ENCODE measurements at places on chromosomes 1 and 21.

DNA sequence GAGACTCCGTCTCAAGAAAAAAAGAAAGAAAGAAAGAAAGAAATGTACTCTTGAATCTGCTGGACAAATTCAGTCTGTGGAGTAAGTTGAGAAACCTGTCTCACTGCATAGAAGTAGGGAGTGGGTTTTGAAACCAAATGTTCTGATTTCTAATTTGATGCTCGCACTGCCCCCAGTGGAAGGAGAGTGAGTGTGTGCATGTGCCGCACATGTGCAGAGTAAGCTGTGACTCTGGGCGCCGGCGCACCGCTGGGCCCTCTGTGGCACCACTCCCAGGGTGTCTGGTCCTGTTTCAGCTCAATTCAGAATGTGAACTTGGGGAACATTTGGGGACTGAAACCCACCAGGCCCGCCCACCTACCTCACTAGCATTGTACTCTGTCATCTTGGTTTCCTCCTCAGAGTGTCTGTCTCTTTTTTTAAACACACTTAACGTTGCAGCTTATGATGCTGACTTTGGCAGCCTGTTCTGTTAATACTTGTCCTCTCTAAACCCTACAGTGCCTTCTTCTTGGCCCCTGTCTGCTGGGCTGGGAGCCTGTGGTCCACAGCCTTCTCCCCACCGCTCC lies 104.6 kb downstream of the CACNA1E start:
- DNase-seq, result no peak

DNA sequence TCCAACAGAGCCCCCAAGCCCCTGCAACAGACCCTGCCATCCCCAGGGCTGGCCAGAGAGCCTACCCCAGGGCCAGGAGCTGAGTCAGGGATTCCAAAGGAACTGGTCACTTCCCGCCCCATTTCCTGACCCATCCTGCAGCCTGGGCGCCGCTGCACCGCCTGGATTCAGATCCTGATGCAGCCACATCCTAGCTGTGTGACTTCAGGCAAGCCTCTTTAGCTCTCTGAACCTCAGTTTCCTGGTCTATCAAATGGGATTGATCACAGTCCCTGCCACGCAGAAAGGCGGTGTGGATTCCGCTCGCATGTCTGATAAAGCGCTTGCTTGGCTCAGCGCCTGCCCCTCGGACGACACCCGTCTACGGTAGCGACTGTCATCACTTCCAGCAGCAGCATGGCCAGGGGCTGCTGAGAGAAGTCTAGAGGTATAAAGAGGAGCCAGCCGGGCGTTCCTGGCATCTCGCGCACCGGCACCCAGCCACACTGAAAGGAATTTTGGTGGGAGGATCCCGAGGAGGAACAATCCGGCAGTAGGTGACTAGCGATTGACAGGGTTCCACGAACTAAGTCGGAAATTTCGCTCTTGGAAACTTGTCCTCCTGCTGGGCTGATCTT lies 10.1 kb downstream of the EPHA2 start:
- DNase-seq, result no peak

DNA sequence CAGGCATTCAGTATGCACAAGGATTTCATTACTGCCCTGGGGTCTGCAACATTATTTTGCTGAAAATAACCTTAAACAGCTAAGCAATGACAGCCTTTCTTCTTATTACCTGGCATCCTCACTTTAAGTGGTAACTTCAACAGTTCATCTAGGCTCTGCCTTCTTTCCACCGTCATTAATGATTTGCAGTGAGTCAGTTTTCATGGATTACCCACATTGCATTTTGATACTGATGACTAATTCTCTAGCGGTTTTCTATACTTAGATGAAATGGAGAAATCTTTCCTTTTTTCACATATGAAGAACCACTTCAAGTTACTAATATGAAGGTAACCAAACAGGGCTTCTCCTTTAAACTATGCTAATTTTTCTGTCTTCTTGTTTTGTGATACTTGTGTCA lies 226.9 kb upstream of the TMPRSS15 start:
- DNase-seq, result no peak

- DNase-seq, result no peak
Measured at GRCh38 chr1:157960773-157961172, 32.7 kb upstream of the KIRREL1 start.

DNA sequence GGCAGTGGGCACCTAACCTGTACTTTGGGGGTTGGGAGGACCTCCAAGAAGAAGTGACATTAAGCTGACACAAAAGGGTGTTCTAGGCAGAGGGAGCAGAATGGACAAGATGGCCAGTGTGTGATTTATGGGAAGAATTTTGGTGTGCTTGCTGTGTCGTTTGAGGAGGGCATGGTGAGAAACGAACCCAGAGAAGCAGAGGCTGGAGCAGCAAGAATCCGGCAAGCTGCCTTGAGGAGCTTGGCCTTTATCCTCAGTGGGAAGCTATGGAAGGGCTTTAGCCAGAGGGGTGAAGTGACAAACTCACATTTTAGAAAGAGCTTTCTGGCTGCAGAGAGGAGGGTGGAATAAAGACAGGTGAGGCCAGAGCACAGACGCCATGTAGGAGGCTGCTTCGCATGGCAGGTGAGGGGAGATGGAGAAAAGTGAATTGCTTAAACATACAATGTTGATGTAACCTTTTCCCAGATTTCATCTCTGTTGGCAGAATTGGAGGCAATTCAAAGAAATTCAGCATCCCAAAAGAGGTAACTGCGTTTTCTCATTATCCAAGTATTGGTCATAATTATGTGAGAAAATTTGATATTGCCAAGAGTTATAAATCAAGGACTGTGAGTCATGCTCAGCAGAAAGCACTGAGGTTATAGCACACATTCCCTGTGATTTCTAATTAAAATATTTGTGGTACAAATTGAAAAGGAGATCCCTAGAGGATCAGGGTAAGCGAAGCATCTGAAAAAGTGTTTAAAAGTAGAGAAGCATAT lies 26.5 kb downstream of the TRIM45 start:
- DNase-seq, result no peak

DNA sequence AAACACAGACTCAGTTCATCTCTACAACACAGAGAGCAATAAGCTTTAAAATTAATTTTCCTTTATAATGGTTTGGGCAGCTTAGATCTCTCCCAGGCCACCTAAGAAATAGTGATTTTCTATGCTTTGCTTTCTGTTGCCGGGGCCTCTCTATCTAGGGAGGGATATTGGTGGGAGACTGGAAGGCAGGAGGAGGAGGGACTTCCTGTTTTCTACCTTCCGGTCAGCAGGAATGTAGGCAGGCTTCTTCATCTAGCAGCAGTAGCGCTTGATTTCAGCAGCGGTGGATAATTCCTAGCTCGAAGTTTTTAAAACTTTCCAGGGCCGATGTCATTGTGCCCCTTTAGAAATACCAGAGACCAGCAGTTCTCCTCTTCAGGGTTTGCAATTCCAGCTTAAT lies 5.1 kb upstream of the DESI2 start:
- DNase-seq, result no peak

- no peak for DNase-seq
Measured at GRCh38 chr1:202007304-202007703, 3.1 kb upstream of the ELF3 start.

DNA sequence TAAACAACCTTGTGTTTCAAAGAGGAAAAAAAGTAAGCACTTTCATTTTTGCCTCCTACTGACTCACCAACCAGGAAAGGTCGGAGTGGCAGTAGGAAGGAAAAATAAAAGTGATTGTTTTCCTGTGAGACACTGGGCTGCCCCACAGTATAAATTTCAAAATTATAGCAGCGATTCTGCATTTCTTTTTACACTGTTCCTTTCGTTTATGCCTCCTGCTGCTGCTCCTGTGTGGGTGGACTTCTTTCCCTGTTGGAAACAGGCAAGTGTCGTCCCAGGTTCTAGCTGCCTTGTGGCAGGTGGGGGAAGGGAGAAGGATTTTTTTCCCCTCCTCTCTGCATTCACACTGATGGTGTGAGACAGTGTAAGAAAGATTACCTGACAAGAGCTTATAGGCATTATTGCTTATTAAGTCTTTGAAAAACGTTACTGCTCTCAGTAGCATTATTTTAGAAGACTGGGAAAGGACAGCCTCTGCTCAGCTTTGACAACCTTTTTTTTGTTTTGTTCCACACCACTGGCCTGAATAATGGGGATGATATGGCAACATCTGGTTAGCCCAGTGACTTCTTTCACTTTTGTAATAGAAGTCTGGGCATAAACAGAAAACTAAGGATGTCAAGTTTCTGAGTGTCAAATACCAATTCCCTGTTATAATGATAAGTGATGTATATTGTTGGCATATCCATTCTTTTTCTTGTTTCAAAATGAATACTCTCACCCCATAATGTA lies 77.9 kb downstream of the NEK7 start:
- peak; percentile 23 for DNase-seq

DNA sequence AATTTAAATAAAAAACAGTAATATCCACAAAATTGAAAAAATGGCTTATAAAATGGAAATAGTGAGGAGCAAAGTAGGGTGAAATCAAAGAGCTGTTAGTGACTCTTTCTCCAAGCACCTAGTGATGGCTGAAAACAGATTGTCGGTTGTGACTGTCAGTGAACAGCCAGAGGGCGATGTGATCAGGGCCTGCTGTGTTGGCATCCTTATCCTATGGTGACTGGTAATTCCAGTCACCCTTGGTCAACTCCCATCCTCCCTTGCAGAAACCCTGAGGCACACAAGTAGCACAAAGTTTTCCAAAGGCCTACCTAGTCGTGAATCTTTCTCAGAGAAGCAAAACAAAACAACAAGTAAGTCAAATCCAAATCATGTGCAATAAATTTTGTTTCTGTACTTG lies 599.8 kb upstream of the CXADR start:
- DNase-seq, result no peak

GRCh38 chr1:192235127-192235526 lies 76.9 kb downstream of the RGS18 start:
- no peak for DNase-seq

- DNase-seq, result no peak
Measured at GRCh38 chr1:195791796-195792195, 816.4 kb downstream of the KCNT2 start.

DNA sequence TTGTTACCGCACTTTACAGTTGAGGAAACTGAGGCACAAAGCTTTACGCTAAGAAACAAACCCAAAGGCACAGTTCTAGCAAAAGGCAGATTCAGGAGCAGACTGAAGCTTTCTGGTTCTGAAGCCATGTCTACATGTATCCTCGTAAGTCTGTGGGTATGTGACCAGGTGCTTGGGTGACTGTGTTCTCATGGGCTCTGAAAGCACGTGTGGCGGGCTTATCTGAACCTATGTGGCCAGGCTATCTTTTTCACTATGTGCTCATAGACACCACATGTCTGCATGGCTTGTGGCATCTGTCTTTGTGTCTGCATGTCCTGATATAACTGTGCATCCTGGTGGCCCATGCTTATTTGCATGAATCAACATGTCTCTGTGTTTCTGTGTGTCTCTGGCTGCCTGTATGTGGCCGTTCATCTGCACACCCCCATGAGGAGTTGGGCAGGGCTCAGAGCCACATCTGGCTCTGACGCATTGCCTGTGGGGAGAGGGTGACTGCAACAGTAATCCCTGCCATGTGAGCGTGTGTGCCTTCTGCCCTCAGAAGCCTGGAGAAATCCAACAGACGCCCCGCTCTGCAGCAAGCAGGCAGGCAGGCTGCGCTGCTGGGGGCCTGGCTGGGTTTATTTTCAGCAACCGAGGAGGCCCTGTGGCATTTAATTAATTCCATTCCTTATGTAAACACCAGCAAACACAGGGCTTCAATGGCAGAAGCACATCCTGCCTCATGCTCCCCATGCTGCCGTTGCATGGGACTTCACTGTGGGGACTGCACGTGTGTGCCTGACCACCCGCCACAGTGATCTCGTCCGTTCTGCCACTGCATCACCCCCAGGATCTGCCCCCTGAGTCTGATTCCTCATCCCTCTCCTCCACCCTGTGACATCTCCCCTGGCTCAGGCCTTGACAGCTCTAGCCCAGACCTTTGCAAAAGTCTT lies 115.4 kb downstream of the TRABD2B start:
- no peak for DNase-seq

DNA sequence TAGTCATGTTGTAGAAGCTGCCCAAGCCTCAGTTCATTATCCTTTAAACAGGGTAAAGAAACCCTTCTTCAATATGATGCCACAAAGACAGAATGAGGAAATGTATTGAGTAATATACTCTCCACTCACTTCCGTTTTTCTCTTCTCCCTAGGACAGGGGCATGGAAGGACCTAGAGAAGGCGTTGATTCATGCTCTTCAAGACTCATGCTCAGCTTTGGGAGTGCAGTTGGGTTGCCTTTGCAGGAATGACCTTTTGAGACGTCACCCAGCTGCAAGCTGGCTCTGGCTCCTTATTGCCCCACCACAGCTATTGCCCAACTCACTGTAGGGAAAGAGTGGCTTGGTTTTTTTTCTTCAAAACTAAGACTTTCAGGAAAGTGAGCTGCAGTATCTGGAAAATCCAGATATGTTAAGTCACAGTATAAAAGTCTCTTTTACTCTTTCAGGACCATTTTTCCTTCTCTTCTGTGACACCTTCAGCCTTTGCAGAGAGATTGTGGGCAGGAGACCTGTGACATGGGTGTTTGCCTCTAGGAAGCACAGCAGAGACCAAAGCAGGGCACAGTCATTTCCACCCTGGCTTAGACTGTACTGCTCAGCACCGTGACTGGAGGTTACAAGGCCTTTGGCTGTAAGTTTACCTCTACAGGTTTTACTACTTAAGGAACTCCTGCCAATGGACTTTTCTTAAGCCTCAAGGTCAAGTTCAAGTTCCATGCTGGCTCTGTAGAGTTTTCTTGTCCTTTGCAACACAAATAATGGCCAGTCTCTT lies 39.5 kb downstream of the XCL2 start:
- DNase-seq, result no peak

DNA sequence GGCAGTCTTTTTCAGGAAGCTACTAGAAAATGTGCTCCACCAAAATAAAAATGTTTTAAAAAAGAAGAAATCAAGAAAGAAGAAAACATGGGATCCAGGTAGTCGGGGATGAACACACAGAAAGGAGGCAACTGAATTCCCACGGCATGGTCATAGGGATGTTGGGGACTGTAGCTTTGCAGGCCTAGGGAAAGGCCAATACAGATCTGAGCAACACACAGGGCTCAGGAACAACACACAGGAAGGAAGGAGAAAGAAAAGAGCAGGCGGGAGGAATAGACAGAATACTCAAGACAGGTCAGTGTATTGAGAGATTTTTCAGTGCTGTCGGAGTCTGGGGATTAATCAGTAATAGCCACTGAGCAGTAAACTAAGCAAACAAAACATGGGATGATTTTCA lies 142.7 kb upstream of the SYT6 start:
- DNase-seq, result no peak

All from epithelial cell of proximal tubule (primary cell).